ENCODE measurements at places on chromosomes 4 and X. TPM values are rescaled to one million over a fixed set of nuclear protein-coding genes. Genes with fewer than 3 reads are reported as not detected.

- DNase-seq: no peak
Observed at GRCh38 chr4:140695483-140695882, 60.7 kb downstream of the TBC1D9 start.

The FHDC1 gene
- total RNA-seq: 1.1 TPM

- DNase-seq: no peak
Observed at GRCh38 chr4:187444061-187444460, 551.5 kb upstream of the ZFP42 start.

GRCh38 chrX:153460826-153461225 is 9.6 kb downstream of the HAUS7 start:
- DNase-seq: no peak

DNA sequence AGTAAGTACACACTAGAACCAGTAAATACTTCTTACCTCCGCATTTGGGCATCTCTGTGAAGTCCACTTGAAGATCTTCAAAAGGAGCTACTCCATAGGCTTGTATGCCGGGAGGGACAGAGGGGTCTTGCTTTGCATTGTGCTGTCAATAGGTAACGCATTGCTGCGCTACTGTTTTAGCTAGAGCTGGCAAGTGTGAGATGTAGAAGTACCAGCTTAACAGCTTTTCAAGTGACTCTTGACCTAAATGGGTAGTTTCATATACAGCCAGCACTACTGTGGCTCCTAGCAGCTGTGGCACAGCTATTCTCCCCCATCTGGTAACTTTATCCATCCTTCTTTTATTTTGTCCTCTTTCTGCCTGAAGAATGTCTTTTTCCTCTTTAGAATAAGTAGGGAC is 205.3 kb upstream of the KLF8 start:
- DNase-seq: no peak

The LIMCH1 gene
- total RNA-seq: 26.0 TPM

DNA sequence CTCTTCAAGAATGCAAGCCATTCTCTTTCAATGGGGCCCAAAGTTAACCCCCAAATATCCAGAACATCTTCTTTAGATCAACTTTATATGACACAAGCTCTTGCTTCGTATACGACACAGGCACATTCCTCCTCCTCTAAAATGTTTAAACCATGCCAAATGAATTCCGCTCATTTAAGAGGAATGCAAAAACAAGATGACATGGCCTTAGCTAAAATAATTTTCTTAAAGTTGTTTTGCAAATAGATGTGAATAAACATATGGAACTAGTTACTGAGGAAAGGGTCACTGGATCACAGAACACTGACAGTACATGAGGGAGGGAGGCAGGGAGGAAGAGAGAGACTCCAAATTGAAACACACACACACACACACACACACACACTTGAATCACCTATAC is 97.4 kb downstream of the RASL11B start:
- DNase-seq: no peak

GRCh38 chr4:78692822-78693170 is 83.4 kb upstream of the BMP2K start:
- DNase-seq: no peak

Data from sigmoid colon (tissue), 7 donors.